ENCODE measurements at places on chromosomes 12 and 14.

DNA sequence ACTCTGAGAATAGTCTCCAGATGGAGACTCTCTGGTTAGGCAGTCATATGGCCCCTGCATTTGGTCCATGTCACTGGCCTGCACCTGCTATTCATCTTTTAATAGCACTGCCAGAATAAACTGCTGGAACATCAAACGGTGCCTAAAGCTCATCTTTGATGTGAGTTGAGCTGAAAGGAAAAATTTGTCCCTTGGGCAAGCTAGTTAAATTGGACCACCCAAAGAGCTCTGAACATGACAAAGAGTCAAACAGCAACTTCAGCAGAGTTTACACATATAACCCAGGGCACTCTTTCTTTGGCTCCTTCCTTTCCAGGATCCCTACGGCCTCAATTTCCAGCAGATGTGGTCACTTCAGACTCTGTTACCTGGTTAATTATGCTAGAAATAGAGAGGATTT is 269.9 kb downstream of the RPL10L start:
- DNase-seq, result no peak

DNA sequence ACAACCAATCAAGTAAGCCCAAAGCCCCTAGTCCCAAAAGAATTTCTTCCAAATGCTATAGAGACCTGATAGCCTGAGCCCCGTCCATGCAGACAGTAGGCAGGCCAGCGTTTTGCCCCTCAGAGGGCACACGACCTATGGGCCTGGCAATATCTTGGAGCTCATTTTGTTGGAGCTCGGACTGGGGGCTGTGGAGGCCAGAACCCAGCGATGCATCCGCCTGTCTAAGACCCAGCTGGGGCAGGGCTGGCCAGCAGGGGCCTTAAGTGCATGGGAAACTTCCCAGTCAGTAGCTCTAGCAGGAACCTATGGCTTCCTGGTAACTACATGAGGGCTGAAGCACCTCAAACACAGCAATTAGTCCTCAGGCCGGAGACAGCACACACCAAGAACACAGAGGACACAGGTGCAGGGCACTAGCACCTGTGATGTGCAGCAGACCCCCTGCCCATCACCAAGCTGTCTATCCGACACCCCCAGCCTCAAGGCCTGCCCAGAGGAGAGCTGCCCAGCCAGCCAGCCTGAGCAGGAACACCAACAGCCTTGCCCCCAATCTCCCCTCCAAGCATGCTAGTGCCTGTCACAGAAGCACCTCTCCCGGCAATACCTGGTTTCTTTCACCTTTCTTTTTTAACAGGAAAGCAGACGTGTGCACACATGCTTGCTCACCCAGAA is 50.8 kb downstream of the ARL6IP4 start:
- DNase-seq, result no peak

DNA sequence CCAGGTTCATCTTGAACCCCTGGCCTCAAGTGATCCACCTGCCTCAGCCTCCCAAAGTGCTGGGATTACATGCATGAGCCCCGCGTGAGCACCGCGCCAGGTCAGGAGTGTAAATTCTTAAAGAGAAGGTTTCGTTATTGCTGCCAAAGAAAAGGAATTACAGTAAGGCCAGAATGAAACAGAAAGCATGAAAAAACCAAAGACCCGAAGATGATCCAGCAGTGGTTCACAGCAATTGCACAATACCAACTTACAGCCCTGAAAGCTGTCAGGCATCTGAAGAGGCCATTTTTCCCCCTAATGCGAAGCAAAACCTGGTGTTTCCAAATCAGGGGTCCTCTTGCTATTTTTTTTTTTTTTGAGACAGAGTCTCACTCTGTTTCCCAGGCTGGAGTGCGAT is 10.3 kb downstream of the RBM23 start:
- no peak for DNase-seq

DNA sequence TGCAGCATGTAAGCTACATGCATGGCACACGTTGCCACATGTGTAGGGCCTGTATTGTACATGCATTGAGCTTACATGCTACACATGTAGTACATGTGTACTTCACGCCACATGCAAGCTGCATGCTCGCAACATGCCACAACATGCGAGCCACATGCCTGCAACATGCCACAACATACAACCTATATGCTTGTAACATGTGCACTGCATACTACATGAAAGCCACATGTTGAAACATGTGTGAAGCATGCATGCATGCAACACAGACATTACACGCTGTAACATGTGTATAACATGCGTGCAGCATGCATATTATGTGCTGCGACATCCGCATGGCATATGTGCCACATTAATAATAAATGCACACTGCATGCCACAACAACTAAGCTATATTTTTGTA is 9.1 kb upstream of the TMTC1 start:
- no peak for DNase-seq

Measured in HT-29 (cell line).